ENCODE measurements at places on chromosomes 1 and 21.
A peak's percentile ranks its signal among the peaks of the same experiment; 100 is the strongest.

- DNase-seq: no peak
These were observed 167.5 kb downstream of the ATG4C start for GRCh38 chr1:62951428-62951827.

GRCh38 chr1:201024625-201024998 lies 1.1 kb upstream of the KIF21B start:
- DNase-seq: no peak

- no peak for DNase-seq
These were observed 94.1 kb upstream of the PDE4B start for GRCh38 chr1:65698590-65698989.

DNA sequence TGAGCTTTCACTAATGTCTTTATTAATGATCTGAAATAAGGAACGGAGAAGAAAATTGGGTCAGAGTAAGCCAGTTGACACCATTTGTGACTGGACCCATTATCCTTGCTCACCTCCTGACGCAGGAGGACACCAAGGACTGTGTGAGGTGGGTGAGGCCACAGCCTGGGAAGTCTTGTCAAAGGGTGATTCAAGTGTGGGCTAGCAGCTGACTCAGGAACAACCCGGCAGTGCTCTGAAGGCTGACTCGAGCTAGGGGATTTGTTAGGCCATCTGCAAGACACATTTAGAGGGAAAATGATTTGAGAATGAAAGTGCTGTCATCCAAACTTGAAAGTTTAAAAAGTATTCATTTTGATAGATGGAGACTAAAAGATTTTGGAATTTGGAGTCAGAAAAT lies 21.2 kb downstream of the PRRX1 start:
- no peak for DNase-seq

DNA sequence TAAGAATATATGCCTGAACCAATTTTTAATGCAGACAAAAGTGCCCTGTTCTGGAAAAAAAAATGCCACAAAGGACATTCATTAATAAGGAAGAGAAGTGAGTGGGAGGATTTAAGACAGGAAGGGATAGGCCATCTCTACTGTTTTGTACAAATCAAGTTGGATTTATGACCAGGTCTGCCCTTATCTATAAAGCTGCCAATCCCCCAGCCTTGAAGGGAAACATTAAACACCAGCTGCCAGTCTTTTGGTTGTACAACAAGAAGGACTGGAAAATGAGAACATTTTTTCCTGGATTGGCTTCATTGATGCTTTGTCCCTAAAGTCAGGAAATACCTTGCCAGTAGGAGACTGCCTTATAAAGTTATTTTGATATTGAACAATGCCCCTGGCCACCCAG lies 444.0 kb downstream of the NPHP4 start:
- DNase-seq: no peak

GRCh38 chr1:207240325-207241101 lies 81.0 kb upstream of the CD55 start:
- no peak for DNase-seq

- no peak for DNase-seq
These were observed 145.7 kb upstream of the PKN2 start for GRCh38 chr1:88538222-88538899.

GRCh38 chr1:156176610-156177210 lies 17.2 kb upstream of the SLC25A44 start:
- no peak for DNase-seq

- DNase-seq: no peak
These were observed 95.8 kb downstream of the CRB1 start for GRCh38 chr1:197363855-197364254.

DNA sequence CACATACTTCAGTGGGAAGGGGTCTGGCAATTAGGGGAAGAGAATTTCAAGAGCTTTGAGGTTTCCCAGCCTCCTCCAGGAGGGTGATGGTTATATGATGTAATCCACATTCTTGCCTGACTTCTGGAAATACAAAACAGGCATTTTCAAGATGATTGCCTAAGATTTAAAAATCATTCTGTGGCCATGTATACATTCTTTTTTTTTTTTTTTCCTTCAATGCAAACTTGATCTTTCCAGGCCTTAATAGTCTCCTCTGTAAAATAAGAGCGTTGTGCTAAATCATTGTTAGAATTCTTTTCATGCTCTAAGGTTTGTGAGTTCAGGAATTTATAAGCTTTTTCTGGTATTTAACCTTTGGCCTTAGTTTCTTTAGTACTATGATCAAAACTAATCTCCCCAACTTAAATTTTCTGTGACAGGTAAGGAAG lies 192.3 kb upstream of the HMCN1 start:
- no peak for DNase-seq

DNA sequence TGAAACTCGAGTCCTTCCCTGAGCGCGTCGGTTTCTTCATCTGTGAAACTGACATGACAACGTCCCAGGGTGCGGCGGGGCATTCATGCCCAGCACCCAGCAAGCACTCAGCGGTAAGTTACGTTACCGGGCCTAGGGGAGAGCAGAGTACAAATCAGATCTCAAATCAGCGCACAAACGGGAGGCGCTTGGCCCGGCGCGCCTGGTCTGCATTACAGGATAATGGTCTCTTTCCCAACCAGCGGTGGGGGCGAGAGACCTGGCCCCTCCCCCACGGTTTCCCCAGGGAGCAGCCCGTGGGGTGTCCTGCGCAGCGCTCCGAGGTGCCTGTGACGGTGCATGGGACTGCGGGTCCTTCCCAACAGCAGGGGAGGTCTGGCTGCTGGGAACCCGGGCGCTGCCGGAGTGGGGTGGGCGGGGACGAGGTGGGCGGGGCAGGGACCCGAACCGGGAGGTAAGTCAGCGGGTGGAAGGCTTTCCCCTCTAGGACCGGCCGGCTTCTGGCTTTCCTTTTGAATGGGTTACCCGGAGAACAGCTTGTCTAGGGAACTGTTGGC lies 1.0 kb downstream of the TMEM51 start:
- DNase-seq: no peak

GRCh38 chr1:23237508-23237907 lies 20.2 kb upstream of the HTR1D start:
- no peak for DNase-seq

- no peak for DNase-seq
These were observed 22.4 kb upstream of the SMPDL3B start for GRCh38 chr1:27912429-27912828.

DNA sequence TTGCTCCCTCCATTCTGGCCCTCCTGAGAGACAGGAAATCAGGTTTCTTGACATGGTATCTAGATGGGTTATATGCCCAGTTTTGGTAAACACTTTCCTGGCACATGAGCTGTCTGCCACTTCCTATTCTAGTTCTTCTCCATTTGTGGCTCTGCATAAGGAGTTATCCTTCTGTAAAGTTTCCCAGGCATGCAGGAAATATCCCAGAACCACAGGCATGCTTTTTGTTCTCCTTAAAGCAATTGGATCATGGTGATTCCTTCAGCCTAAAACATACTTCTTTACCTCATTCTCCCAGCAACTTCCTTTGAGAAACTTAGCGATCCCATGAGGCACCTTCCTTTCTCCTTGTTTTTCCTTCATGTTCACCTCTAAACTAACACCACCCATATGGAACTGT lies 199.8 kb downstream of the CRB1 start:
- no peak for DNase-seq

GRCh38 chr1:81238129-81238528 lies 562.6 kb upstream of the ADGRL2 start:
- no peak for DNase-seq

DNA sequence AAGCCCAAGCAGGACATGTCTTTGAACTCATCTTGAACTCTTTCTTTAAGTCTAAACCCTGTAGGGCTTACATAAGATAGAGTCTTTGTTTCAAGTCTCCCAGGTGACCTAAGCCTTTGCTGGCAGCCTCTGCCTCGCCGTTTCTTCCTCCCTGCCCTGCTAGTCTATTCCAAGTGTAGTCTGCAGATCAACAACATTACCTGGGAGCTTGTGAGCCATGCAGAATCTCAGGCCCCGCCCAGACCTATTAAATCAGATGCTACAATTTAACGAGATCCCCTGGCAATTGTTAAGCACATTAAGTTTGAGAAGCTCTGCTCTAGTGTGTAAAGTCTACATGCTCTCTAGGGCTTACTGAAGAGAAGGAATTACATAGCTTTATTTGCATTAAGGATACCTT lies 271.6 kb downstream of the PBX1 start:
- DNase-seq: peak; percentile 9

DNA sequence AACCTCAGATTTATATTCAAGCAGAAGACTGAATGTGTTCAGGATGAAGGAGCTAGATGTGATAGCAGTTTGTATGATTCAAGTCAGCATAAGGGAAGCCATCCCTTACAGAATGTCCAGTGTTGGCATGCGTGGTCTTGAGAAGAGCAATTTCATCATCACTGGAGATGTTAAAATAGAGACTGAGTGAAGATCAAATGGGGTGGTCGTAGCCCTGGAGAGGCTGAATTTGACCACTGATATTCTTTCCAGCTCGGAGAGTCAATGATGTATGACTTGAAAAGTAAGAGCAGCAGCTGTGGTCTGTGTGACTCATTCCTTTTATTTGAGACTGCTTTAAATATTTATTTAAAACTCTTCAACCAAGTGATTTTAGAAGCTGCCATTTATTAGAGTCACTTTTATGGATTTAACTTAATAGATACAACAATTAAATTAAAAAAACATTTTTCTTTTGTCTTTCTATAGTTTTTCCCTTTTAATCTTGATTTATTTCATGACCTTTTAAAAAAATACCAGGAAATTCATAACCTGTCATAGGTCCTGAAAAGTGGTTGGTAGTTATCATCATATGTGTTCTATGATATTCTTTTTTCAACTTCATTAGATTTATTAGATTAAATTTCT lies 15.5 kb downstream of the FMN2 start:
- DNase-seq: no peak

DNA sequence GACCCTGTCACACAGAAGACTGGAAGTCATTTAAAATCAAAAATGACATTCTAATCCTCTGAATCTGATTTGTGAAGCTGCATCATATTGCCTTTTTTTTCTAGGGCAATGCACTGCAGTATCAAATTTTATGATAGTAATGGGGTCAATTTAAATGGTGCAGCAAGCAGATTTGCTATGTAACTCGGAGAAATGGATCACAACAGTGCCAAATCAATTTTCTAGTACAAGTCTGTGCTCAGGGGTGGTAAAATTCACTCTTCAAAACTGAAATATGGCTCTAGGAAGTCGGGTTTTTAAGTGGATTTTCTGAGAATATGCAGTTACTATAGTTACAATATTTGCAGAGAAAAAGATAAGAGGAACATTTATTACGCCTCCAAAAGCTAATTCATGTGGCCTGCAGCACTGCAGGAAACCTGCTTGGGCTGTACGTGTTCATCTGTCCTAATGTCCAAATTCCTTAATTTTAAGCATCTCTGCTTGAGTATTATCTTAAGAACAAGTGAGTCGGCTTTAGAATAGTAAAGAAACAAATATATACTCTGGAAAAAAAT lies 31.5 kb downstream of the HLCS start:
- no peak for DNase-seq

DNA sequence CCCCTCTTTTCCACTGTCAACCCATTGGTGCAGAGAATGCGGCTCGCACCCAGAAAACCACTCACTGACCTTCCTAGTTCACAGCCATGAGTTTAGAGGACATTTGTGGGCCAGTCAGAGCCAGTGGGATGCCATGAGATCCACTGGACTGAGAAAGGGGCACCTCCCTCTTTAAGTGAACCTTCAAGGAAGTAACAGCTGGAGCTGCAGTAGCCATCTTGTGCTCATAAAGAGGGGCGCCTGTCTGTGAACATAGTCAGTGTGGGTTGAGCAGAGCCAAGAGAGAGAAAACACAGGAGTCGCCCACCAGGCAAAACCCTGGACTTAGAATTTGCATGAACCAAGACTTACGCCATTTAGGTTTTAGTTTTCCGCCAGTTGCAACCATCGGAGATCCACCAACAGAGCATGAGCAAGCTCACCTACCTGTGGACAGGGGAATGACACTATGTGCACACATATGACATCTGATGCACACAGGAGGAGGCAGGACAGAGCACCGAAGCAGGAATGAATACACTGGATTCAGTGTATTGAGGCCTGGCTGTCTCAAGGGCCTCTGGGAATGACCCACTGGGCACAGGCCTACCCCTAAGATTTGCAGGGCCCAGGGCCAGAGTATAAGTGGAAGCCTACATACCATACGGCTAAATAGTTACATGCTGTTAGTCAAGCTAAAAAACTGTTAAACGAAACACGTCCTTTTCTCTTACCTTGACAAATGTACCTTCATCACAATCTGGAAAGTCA lies 151.6 kb downstream of the GRIK3 start:
- no peak for DNase-seq

DNA sequence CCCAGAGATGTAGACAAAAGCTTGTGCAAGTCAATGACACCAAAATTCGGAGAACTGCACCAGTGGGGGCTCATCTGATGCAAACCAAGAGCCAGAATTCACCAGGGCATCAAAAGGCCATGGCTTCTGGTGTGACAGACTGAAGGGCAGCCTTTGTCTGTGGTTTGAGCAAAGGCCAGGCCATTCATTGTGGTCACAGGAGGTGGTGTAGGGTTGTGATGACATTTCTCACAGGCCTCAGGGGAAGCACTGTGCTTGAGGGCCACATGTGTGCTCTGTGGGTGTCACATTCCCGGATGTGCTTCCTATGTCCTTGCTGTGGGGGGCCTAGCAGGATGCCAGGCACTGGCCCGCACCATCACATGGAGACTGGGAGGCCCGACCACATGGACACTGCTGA lies 22.5 kb upstream of the KCNE1 start:
- DNase-seq: no peak

- DNase-seq: no peak
These were observed 20.1 kb downstream of the OSBPL9 start for GRCh38 chr1:51636764-51637522.

GRCh38 chr1:93575621-93576284 lies 105.9 kb downstream of the BCAR3 start:
- no peak for DNase-seq

GRCh38 chr21:29640080-29640508 lies 299.7 kb downstream of the GRIK1 start:
- no peak for DNase-seq

DNA sequence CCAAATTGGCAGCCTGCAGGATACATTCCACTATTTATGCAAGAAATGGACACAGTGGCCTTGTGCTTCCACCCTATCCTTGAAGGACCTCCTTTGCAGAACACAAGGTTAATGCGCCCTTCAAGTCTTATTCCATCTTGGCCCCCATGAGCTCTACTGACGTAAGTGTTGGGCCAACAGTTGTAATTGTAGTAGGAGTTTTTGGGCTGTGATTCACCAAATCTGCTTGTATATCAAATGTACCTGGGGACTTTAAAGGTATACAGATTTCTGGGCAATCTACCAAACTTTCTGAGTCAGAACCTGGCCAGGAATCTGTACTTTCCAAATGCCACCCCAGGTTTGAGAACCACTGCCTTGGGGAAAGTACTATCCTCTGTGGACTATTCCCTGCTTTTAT lies 100.9 kb upstream of the MARK1 start:
- DNase-seq: no peak

DNA sequence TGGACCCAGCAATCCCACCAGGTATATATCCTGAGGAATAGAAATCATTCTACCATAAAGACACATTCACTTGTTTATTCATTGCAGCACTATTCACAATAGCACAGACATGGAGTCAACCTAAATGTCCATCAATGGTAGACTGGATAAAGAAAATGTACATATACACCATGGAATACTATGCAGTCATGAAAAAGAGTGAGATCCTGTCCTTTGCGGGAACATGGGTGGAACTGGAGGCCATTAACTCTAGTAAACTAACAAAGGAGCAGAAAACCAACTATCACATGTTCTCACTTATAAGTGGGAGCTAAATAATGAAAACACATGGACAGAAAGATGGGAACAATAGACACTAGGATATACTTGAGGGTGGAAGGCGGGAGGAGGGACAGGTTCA lies 36.1 kb upstream of the PRKACB start:
- no peak for DNase-seq
